ENCODE measurements at places on chromosomes 7 and 10.

DNA sequence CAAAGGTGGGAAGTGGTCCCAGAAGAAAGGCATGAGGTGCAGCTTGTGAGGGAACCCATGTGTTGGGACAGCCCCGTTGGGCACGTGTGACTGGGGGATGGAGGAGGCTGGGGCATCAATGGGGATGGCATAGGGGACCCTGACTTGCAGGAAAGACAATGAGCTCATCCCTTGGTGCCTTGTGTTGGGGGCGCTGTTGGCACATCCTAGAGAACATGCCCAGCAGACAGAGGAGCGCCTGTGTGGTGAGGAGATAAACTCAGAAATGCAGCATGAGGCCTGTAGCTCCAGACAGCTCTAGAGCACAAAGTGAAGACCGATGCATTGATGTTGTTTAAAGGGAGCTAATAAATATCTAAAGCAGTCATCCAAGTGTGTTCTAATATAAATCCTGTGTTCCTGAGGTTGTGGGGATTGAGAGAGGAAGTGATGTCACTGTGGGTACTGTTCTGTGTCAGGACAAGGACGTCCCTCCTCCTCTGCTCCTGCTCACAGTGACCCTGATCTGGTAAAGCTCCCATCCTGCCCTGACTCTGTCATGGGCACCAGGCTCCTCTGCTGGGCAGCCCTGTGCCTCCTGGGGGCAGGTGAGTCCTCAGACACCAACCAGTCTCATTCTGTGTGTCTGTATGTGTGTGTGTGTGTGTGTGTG, 126.1 kb upstream of the PRSS58 start:
- no peak for DNase-seq

GRCh38 chr7:23938937-23939552, 229.0 kb downstream of the STK31 start:
- no peak for DNase-seq

DNA sequence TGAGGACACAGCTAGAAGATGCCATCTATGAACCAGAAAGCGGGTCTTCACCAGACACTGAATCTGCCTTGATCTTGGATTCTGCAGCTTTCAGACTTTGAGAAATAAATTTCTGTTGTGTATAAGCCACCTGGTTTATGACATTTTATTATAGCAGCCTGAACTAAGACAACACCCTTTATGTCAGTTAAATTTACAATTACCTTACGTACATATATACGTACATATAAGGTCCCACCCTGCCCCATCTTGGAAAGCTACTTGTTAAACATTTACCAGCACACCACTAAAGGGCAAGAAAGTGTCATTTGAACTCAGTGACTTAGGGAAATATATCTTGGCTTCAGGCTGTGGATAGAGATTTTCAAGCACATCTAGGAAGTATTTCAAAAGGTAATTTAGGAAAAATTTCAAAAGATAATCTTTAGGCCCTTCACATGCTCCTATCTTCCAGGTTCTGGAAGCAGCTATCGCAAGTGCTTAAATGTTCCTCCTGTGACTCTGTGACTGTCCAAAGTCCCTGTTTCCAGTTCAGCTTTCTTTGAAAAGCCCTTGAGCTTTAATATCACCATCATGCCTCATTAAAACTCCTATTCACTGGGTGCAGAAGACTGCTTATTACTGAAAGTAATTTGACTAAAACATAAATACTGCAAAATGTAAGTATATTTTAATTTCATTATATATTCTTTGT, 9.6 kb upstream of the SRI start:
- no peak for DNase-seq

DNA sequence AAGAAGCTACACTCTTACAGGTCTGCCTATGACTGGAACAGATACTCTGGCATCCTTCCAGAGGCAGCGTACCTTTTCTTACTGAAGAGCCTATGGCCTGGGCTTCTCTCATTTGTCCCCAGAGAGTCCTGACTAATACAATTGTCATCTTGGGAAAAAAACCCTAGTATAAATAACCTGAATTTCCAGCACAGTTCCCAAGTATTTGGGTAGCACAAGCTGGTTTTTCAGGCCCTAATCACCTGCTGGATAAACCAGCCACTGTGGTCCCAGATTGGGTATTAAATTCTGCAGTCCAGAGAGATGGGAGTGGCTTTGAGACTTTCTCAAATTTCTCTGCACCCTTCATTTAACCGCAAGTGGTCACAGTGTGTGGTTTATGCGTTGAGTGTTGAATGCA, 186.8 kb upstream of the NEBL start:
- DNase-seq, result no peak

DNA sequence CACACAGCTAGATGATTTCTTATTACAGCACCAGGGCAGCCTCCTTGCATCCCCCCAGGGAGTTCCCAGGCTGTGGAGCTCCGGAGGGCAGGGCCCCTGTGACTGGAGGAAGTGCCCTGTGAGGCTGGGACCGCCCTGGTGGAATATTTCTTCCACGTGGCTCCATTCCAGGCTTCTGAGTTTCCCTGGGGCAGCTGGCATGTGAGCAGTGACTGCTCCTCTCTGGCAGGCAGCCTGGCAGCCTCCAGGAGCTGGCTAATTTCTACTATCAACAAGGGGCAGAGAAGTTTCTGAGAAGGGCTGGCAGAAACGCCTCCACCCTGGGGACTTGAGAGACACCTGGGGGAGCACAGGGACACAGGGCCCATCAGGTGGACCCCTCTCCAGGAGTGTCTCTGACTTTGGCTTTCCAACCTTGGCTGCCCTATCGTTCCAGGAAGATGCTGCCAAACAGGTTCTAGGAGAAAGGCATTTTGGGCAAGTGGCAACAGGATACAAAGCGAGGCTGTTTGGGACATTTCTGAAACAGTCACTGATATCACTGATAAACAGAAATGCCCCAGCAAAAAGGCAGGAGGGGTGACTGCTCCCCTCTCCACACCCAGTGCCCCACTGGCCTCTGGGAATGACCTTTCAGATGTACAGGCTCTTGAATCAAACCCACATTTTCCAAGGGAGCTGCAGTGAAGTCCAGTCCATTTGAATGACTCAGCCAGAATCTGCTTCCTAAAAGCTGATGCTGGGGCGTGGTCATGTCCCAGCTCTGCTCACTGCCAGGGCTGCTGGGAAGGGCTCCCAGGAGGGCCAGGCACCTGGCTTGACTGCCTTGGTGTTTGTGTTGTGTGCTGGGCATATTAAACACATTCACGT, 16.1 kb downstream of the MYOF start:
- no peak for DNase-seq

DNA sequence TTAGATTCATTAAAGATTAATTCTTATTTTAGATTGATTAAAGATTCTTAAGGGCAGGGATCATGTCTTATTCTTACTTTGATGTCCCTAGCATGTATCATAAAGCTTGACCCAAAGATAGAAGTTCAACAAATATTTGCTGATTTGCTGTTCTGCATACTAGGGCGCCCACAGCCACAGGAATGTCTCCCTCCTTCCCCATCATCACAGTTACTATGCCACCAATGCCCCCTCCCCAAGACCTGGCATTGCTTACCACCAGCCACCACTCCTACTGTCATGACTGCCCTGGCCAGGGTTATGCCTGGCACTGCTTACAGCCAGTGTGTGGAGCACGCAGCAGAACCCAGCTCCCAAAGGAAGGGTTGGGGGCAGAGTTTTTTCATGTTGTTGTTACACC, 86.7 kb upstream of the AGK start:
- DNase-seq, result no peak

GRCh38 chr7:132856416-132856815, 225.5 kb downstream of the CHCHD3 start:
- DNase-seq, result no peak

DNA sequence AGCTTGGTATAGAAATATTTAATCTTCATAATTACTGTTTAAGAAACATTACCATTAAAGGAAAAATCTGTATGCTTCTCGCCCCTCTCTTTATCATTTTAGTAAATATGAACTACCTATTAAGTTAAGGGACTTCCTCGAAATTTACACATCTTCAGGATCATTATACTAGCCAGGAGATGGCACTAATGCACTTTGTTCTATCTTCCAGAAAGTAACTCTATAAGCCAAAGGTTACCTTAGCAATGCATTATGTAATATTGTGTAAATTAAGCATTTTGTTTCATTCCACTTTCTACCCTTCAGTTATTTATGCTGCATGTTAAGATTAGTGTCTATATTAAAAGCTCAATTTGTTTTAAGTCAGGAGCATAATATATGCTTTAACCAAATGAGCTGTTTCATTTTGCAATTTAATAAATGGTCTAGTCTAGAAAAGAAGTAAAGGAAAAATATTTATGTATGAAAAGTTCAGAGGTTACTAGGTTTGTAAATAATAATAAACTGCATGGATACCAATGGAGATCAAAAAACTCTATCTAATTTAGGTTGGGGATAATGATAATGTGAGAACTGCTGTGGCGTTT, 128.5 kb downstream of the ANKRD7 start:
- no peak for DNase-seq

DNA sequence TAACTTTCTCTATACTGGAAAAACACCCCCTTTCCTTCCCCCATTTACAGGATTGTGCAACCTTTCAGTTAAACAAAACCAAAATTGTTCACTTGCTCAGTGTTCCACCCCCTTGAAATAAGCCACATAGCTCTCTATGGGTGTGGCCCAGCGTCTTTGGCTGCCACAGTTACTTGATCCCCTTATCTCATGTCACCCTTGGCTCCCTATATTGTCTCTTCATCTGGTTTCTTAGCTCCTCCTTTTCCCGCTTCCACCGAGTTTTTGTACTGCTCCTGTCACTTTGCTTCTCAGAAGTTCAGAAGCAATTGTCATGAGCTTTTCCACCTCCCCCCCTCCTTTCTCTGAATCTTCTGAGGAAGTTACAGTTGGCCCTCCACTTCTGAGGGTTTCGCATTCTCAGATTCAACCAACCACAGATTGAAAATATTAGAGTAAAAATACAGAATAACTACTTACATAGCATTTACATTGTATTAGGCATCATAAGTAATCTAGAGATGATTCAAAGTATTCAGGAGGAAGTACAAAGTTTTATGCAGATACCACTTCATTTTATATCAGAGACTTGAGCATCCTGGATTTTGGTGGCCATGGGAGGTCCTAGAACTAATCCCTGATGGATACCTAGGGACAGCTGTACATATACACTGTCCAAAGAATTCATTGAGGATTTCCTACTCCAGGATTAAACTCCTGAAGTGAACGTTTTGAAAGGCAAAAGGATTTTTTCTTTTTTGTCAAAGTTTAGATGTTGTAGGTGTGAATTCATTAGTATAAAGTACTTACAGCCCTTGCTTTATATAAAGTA, 60.4 kb downstream of the ADD3 start:
- DNase-seq, result no peak

- no peak for DNase-seq
These were observed 9.7 kb downstream of the SNX13 start for GRCh38 chr7:17930546-17930945.

Measured in activated CD4-positive, CD25-positive, alpha-beta regulatory T cell (primary cell).